ENCODE measurements at places on chromosomes 6 and 20. TPM values are rescaled to one million over a fixed set of nuclear protein-coding genes. Genes with fewer than 3 reads are reported as not detected.

DNA sequence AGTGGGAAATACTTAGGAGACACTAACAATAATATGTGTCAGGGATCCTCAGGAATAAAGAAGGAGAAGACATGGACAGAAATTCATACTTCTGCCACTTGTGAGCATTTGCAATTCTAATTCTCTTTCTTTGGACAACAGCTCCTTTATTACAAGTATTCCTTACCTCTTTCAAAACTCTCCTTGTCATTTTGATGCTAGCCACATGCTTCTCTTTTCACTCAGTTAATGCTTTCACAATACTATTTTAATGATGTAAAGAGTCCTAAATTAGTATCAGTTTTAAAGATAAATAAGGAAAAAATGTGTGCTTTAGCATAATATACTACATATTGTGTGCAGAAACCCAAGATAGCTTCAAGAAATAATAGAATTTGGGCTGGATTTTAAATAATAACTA lies 62.5 kb downstream of the AHI1 start:
- DNase-seq: no peak

Gene BPIFB2
- 0.98 TPM for total RNA-seq

GRCh38 chr20:3071610-3072529 lies at the start of gene OXT:
OXT (plus strand) TSS chr20:3071620; CDS start chr20:3071656, 36 bp downstream.
- no peak for DNase-seq

Gene SMIM26
- total RNA-seq: 126 TPM

- peak; percentile 57 for DNase-seq
Measured at GRCh38 chr6:52577022-52577777, at the start of gene TRAM2. TRAM2 (minus strand) TSS chr6:52577060; CDS start chr6:52576915, 145 bp downstream.

Gene GPLD1
- total RNA-seq: 7.7 TPM

Gene FIG4
- total RNA-seq: 18.2 TPM

GRCh38 chr6:75892384-75892783 lies 143.3 kb downstream of the MYO6 start:
- no peak for DNase-seq

GRCh38 chr6:166691199-166691598 lies 64.1 kb upstream of the RPS6KA2 start:
- peak; percentile 23 for DNase-seq

Gene MAPK13
- total RNA-seq: 45.2 TPM

Gene DEFB132
- 0.29 TPM for total RNA-seq

DNA sequence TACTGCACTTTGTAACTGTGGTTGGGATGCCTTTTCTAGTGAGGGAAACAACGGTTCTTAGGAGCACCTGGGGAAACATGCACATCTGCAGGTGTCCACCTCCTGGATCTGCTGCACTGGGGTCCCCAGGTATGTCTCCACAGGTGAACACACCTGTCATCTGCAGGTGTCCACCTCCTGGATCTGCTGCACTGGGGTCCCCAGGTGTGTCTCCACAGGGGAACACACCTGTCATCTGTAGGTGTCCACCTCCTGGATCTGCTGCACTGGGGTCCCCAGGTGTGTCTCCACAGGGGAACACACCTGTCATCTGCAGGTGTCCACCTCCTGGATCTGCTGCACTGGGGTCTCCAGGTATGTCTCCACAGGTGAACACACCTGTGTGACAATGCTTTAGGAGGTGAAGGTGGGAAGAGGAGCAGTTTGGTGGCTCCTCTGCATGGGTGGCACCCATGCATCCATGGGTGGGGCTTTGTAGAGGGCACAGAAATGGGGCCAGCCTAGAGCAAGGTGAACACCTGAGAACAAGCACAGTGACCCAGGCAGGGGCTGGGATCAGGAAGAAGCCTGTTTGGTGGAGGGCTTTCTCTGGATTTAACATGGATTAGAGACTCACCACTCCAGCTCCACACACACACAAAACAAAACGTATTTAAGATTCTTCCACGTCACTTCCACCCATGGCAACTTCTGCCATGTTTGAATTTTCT lies 206.0 kb upstream of the CDH4 start:
- no peak for DNase-seq

GRCh38 chr6:167683028-167683862 lies 143.5 kb upstream of the AFDN start:
- DNase-seq: peak; percentile 81

DNA sequence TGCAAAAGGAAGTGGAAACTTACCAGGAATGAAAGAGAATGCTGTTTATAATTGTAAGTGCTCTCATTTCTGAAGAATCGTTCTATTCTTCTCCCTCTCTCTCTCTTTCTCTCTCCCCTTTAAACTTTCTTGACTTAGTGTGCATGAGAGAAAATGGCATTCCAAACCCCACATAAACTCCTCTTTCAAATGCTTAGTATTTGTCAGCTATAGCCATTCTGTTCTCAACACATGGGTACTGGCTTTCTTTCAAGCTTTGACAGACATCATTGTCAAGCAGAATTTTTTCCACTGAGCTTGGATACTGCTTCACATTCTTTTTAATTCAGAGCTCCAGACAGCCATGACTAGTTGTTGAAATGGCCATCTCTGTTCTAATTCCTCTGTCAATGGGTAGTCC lies 51.1 kb upstream of the PREP start:
- no peak for DNase-seq

GRCh38 chr20:62675156-62675876 lies 33.0 kb downstream of the SLCO4A1 start:
- no peak for DNase-seq

- no peak for DNase-seq
Measured at GRCh38 chr20:32454164-32455145, 96.3 kb downstream of the ASXL1 start.

- no peak for DNase-seq
Measured at GRCh38 chr6:28488916-28489365, 26.7 kb downstream of the GPX6 start.

GRCh38 chr6:146985111-146985510 lies 219.1 kb upstream of the STXBP5 start:
- DNase-seq: no peak

- DNase-seq: no peak
Measured at GRCh38 chr6:101980924-101981323, 587.4 kb downstream of the GRIK2 start.

- no peak for DNase-seq
Measured at GRCh38 chr6:20644667-20645370, 110.6 kb downstream of the CDKAL1 start.

DNA sequence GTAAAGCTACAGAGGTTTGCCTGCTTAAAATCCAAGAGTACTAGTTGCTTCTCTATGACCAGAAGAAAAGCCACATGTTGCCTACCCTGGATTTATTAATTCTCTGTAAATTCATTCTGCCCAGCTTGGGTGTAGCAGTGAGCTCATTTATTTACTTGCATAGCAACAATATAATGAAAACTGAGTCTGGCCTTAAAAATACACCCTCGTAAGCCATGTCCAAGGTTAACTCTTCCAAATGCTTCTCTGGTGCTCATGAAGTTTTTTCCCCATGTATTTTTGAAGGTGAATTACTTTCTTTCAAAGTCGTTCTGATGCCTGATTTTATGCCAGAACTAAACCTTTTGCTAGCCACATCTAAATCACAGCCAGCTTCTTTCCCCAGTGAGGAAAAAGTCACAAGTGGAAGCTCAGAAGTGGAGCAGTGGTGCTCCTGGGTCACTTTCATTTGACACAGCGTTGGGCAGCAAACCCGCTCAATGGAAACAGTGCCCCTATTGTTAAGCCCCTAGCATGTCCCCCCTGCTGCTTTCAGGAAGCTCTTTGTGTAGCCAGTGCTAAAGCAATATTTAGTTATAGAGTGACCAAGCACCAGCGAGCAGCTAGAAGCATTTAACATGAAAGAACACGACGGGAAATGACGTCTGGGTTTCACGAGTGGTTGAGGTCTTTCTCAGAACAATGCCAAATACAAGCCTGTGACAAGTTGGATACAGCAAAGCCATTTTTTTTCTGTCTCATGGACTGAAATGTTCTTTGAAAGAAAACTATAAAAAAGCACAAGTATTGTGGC lies 29.8 kb downstream of the NEDD9 start:
- DNase-seq: no peak

DNA sequence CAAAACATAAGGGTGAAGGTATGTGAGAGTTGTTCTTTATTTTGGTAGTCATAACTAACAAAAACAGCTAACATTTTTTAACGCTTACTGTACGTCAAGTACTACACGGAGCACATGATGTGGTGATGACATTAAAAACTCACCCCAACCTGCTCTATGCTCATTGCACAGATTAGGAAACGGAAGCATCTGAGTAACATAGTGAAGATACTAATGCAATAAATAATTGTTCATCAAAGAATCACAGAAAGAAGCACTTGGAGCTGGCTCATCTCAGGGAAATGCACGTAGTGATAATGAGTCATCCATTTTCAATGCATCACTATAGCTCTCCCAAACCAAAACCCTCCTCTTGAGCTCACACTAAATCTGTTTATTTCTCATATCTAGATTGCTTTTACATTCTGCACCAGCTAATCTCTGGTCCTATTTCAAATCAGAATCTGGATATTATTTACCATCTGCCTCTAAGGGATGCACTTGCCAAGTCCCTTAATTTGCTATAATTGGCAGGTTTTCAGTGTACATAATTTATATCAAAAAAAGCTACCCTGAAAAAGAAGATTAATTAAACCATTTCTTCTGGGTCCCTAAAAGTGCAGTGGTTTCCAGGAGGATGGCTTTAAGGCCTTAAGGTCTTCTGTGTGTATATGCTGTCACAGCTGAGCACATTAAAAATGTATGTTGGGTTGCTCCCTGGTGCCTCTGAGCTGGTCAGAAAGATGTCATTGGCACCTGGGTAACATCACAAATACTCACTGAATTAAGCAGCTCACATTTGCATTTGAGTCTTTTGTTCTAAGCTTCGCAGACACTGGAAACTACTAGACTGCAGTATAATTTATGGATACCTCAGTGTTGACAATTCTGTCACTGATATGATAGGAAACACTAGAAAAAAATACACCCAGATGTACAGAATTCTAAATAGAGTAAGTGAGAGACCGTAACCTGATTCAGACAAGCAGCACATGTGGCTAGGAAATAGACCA lies 677.4 kb upstream of the CITED2 start:
- no peak for DNase-seq

DNA sequence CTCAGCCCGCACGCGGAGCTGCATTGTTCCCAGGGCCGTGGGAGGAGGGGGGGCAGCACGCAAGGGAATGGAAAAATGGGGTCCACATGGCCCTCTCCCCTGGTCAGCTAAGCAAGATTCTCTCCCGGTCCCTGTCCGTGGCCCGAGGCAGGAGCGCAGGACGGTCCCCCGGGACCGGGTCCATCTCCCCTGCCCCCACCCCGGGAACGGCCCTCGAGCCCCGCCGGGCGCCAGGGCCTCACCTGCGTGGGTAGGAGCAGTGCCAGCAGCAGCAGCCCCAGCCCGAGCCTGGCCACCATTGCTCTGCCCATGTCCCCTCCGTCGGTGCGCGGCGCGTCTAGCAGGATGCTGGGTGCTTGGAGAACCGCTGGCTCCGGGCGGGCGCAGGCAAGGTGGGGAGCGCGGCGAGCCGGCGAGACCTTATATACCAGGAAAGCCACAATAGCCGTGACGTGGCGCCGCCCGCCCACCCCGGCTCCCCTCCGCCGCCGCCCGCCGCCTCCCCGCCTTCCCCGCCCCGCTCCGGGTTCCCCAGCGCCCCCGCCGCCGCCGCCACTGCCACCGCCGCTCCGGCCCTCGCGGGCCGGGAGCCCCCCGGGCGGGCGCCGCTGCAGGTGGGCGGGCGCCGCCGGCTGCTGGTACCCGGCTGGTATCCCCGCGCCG lies at the start of gene CD24:
CD24 (minus strand) TSS at position 394 of the 663 bp plus-strand sequence; CDS start at position 311, 83 bp downstream.
- peak; percentile 80 for DNase-seq

DNA sequence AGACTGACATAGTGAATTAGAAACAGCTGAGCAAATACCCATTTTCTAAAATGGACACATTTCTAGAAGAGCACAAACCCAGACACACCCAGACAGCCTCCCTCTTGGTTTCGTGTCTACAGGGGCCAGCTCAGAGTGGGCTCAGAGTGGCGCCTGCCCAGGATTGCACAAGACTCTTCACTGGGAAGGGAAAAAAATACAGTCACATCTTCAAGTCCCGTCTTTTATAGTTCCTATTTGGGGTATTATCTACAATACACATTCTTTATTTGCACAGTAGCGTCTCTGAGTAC lies 246.1 kb upstream of the AFDN start:
- DNase-seq: no peak

DNA sequence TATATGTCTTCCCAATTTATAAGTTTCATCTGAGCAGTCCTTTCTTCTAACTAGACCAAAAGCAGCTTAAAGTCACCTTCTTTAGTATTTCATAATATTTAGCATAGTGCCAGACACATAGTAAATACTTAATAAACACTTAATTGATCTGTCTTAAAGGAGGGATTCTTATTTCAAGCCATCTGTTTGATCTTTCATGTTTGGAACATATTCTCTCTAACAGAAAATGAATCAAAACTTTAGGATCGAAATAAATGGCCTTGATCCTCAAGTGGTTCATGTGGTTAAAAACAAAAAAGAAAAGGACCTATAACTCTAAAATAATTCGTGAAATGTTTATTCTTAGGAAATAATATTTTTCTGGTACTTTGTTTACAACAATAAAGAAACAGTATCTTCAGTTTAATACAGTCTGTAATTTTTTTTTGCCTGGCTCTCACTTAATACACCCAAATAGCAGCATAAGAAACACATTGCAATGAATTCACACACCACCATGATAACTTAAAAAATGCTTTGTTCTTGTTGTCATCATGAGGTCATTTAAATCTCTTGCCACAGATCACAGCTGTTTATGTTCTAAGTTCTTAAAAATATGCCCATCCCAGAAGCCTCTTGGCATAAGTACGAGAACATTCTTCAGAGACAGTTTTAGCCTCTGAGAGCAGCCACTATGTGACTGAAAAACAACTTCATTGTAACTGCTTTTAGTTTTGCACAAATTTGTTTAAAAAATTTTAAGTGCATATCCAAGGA lies 48.1 kb downstream of the ESF1 start:
- DNase-seq: no peak

- no peak for DNase-seq
Measured at GRCh38 chr20:64064145-64064698, 1.2 kb downstream of the TCEA2 start.

- no peak for DNase-seq
Measured at GRCh38 chr20:33071198-33071597, 8.2 kb upstream of the BPIFB4 start.

DNA sequence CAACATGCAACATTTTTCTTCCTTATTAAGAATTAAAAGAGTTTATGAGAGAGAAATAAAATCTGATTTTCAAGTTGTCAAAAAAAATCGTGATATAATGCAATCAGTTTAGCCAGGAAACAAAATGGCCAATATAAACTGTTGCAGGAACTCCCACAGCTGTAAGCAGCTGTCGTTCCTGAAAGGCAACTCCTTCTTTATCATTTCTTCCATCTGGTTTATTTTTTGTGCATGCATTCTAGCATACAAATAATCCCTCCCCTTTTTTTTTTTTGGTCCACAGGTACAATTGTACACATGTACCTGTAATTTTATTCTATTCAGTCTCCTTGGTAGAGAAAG lies 19.7 kb downstream of the TRAF3IP2 start:
- DNase-seq: no peak

GRCh38 chr6:80932359-80932758 lies 820.1 kb downstream of the TENT5A start:
- DNase-seq: no peak

Measured in breast epithelium (tissue), 4 donors.